ENCODE measurements at places on chromosomes 3 and 15.

- no peak for DNase-seq
Measured at GRCh38 chr3:69092030-69092516, 7.3 kb downstream of the ARL6IP5 start.

DNA sequence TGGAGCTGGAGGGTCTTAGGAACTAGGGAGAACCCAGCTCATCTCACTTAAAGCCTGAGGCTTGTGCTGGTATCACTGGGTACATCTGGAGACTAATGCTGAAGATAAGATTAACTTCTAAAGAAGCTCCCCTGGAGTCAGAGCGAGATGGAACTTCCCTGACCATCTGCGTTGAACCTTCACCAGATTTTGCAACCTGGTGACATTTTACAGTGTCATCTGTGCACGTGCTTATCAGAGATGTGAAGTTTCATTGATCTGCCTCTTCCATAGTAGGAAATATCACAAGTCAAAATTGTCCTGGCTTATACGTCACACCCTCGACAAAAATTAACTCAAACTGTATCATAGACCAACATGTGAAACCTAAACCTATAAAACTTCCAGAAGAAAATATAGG, 395.5 kb downstream of the SHQ1 start:
- no peak for DNase-seq

DNA sequence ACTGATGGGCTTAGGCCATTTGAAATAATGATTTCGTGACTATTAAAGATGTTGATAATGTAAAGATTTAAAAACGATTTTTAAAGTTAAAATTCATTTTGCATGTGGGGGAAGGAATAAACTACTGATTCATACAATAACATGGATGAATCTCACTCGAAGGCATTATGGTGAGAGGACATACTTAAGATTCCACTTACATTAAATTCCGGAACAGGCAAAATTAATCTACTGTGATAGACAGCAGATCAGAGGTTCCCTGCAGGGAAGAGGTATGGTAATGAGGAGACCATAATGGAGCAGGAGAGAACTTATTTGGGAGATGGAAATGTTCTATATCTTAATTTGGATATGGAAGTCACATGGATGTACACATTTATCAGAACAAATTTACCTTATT, 28.4 kb upstream of the RAB6B start:
- no peak for DNase-seq

DNA sequence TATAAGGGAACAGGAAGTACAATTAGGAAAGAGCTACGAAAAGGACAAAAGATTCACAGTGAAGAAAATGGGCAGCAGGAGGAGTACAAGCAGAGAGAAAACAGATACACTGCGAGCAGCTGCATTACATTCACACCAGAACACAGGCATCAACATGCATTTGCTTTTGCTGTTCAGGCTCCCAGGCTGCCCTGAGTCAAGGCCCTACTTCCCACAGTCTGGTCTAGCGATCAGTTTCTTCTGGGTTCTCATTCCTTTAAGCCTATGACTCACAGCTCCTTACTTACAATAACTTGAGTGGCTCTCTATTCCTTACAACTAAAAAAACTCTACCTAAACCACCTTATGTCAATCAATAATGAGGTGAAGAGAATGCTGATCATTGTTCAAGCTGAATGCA, 24.5 kb upstream of the ZNF445 start:
- DNase-seq, result no peak

DNA sequence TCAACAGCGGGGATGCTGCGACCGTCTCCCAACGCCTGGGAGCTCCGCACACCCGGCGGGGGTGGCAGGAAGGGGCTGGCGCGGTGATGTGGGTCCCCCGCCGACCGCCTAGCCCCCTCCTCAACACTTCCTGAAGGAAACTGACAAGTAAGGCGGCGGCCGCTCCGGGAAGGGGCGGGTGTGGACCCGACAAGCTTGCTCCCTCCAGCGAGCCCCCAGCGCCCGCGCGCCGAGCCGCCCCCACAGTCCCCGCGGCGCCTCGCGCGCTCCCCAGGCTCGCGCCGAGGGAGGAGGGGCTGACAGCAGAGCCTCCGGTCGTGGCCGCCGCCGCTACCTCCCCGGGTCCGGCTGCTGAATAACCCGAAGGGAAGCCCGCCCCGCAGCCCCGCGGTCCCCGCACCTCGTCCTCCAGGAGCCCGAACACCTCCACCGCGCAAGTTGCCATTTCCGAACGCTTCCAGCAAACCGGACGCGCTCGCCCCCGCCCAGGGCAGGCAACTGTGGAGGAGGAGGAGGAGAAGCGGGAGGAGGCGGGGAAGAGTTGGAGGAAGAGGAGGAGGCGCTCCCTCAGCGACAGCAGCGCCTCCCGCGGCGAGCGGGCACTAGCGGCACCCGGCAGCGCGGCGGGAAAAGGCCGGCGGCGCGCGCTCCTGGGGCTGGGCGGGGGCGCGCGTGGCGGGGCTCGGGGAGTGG, at the start of gene NEDD4:
Gene NEDD4 (minus strand): TSS at position 502 of the 693 bp plus-strand sequence. CDS start 57 bp downstream, at position 445.
- DNase-seq, result peak; percentile 46

- no peak for DNase-seq
Measured at GRCh38 chr3:71450162-71450561, 133.4 kb downstream of the FOXP1 start.

DNA sequence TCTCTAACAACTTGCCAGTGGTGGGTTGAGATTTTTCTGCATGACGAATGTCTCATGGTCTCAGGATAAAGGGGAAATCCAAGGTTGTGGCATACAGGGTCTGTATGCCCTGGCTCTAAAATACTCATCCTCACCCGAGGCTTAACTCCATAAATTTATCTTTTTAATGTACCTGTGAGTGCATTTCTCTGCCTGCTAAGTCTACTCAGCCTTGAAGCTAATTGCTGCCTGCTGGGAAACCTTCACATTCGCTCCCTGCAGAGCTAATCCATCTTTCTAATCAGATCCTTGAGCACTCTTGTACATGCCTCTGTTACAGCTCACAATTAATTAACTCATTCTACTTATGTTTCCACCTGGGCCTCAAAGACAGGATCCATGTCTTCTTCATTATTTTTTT, 93.8 kb downstream of the CMSS1 start:
- no peak for DNase-seq

DNA sequence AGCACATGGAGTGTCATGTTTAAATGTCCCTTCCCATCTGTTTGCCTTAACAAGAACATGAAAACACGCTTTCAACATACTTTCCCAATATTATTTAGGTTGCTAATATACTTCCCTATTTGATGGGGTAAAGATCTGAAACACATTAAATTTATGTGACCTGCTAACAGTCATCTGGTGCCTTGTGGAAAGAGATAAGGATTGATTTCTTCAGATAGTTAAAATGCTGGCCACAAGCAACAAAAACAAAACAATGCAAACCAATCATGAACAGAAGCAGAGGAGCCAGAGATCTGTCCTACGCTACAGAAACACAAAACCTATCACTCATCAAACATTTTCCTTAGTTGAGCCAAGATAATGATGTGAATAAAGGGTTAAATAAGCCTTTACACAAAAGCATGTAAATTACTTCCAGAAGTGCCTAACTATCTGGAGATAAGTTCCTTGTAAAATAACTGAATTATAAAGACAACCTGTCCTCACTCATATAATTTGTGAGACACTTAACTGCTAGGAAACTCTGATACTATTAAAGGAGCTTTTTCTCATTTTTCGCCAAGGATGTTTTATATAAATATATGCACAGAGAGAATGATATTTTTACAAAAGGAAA, 109.9 kb downstream of the NSUN3 start:
- no peak for DNase-seq

DNA sequence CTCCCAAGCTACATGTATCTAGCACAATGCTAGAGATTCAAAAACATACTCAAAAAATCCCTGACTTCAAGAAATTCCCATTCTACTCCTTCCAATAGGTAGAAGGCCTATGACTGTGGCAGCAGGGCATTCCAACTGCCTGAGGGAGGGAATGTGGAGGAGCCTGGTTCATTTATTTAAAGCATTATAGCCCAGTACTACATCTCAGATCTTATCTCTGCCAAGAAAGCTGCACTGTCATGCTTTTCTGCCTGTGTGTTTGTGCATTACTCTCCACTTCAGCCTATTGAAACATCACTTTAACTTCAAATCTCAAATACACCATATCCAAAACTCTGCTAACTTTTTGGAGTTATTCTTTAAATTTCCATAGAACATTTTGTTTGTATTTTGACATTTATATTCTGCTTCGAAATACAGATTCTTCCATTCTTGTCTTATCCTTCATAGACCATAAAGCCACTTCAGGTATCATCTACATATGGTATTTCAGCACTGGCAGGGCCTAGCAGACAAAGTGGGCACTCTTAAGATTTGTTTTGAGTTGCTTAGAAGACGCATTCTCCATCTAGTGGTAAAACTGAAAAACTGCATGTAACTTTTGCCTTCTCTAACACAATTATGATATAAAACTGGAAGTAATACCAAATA, 59.1 kb upstream of the NEDD4 start:
- DNase-seq, result no peak

- no peak for DNase-seq
Measured at GRCh38 chr15:32888221-32888761, 170.5 kb downstream of the GREM1 start.

GRCh38 chr15:97143592-97144376, 813.3 kb downstream of the NR2F2 start:
- DNase-seq, result no peak

GRCh38 chr15:89556413-89557262, 18.6 kb upstream of the TICRR start:
- no peak for DNase-seq

DNA sequence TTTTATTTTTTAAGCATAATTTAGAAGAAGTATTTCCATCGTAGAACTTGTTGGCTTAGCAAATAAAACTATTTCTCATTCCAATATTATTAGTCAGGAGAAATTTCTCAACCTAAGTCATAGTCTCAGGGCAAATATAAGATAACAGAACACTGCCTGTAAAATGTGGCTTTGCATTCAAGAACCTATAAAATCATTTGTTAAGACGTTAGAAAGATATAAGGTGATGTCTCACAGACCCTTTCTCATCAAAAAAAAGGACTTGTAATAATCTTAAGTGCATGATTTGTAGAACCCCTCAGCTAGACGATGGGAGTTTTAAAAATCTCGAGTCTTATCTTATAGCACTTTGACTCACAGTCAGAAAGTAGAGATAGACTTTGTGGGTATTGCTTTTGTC, 314.7 kb upstream of the CFAP20DC start:
- no peak for DNase-seq

DNA sequence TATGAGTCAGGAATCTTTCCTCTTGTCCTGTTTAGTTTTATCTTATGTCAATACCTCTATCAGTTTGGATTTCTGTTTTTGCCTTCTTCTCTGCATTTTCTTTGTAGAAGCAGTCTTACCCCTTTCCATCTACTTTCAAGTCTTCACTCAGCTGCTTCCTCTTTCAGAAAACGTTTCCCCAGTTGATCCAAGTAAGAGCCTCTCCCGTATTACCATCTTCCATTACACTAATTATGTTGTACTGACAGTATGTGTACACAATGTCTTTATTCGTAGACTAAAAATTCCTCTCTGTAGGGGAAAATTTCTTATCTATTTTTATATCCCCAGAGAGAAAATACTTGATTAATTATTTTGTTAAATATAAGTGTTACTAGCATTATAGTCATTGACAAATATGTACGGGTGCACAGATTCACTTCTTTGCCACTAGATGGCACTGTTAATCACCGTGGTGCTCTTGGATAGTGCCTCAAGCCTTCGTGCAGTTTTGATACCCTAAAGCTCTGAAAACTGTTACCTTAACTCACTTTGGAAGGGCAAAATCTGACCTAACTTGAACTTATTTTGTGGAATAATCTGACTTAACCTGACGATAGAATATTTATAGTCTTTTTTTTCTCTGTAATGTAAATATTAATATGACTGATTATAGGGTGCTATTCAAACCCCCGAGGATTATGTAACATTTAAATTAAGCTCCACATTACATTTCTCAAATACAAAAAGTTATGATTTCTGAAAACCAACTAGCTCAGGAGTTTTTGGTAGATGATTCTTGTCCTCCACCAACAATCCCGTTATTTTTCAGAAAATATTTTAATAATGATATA, 74.2 kb upstream of the POU1F1 start:
- no peak for DNase-seq

GRCh38 chr15:70628549-70628896, 134.8 kb downstream of the UACA start:
- DNase-seq, result no peak

DNA sequence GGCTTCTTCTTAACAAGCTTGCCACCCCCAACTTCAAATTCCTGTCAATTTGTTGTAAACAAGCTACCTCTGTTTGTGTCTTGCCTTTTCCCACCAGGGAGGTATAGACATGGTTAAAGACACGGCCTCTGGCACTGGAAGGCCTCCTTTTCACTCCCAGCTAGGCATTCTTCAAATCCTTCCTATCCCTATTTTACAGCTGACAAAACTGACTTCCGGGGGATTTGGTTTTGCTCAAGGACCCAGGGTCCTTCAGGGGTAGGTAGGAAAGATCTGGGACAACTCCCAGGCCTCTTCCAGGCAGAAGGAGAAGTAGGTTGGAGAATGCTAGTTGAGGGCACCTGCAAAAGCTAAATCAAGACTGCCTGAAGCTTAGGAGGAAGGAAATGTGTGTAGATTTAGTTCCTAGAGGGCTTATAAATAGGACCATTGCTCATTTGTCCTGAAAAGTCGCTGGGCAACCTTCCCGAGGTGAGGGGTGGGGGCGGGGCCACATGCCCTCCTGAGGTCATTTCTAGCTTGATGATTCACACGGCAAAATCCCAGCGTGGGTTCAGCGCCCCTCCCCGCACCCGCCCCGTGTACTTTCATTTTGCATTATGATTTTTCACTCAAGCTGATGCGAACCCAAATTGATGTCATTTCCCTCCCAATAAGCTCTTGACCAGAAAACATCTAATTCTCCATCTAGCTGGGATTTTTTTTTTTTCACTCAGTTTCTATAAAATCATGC, 365.5 kb downstream of the SHQ1 start:
- DNase-seq, result peak; percentile 38

- DNase-seq, result no peak
Measured at GRCh38 chr3:123333401-123333800, 115.5 kb downstream of the ADCY5 start.

DNA sequence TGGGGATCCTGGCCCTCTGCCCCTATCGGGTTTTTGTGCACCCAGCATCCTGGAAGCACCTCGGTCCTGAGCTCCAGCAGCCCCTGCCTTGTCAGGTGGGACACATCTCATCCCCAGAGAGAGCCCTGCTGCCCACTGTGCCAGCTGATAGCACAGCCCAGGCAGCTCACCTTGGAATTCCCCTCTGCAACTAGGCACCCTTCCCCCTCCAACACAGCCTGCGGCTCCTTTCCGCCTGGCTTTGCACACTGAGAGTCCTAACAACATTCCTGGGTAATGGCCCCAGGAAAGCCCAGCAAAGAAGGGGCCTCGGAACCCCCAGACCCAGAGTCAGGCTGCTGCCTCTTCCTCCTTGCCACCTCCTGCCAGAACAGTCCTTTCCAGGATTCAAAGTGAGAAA, 5.9 kb downstream of the HCN4 start:
- DNase-seq, result no peak

GRCh38 chr3:151093905-151094304, 8.4 kb downstream of the MED12L start:
- no peak for DNase-seq

GRCh38 chr3:110933821-110934426, 137.7 kb upstream of the NECTIN3 start:
- no peak for DNase-seq

All from activated CD8-positive, alpha-beta memory T cell treated with anti-CD3 and anti-CD28 coated beads for 1 hour (primary cell).